ENCODE measurements at places on chromosomes 11 and 22.

DNA sequence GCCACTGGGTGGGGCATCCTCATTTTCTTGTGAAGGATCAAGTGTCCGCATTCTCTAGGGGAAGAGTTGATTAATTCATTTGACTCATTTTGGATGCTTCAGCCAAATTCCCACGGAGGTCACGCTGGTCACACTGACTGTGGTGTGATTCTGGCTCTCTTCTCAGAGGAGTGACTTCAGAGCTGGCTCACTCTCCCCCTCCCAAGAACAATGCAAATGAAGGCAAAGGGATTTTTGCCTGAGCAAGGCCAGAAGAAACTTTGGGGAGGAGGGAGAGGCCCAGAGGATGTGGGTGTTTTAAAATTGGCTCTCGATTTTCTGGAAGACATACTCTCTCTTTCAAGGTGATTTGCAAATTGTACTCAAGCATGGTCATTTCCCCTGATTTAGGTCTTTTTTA, 51.1 kb upstream of the LMO2 start:
- DNase-seq = no peak

GRCh38 chr11:118913411-118914125, 12.2 kb downstream of the BCL9L start:
- DNase-seq = peak; percentile 57

DNA sequence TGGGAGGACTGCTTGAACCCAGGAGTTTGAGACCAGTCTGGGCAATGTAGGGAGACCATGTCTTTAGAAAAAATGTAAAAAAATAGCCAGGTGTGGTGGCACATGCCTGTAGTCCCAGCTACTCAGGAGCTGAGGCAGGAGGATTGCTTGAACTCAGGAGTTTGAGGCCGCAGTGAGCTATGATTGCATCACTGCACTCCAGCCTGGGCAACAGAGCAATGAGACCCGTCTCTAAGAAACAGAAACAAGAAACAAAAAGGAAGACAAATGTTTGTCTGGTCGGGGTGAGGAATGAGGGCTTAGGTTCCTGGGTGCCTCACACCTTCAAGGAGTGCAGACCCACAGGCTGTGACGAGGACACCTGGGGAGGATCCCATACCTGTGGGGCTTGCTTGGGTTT, 191.9 kb downstream of the CEP164 start:
- no peak for DNase-seq

DNA sequence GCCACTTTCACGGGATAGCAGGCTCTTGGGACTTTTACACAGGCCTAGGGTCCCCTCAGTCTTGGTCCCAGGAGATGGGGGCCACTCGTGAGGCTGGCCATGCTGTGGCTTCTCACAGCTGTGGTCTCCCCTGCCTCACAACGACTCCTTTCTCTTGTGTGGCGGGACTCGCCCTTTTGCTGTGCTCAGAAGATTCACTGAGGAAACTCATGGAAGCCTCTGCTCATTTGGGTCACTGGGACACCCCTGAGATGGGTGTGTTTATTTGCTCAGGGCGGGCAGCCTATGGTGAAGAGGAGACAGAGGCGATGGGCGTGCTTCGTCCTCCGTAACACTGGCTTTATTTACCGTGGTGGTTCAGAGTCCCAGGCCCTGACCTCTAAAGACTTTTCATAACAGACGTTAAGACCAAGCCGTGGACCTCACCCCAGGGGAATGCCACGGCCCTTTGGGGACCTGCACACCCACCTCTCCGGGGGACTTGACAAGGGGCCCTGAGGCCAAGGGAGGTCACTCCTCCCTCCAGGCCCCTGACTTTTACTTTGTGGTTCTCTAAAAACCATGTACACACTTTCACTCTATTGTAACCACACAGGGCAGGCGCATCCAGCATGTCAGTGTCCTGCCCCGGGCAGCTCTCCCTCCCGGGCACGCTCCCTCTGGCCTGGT, 15.5 kb downstream of the TEF start:
- DNase-seq = no peak

DNA sequence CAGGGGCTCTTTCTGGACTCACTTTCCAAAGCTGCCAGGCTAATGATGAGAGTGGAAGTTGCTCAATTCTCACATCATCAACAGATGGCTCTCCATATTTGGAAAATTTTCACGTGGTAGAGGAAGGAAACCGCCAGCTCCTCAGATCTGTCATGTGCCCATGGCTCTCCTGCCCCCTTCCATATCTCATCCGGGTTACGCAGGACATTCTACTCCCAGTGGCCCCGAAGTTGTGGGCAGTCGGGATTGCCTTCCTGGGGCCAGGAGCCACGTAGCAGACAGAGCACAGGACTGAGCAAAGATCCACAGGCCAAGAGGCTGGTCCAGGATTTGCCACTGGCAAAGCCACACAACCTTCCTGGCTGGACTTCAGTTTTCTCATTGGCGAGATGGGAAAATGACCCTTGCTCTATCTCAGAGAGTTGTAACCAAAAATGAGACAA, 38.8 kb downstream of the RPUSD4 start:
- DNase-seq = no peak

- DNase-seq = peak; percentile 72
Measured at GRCh38 chr22:50209893-50210292, 9.1 kb downstream of the SELENOO start.

DNA sequence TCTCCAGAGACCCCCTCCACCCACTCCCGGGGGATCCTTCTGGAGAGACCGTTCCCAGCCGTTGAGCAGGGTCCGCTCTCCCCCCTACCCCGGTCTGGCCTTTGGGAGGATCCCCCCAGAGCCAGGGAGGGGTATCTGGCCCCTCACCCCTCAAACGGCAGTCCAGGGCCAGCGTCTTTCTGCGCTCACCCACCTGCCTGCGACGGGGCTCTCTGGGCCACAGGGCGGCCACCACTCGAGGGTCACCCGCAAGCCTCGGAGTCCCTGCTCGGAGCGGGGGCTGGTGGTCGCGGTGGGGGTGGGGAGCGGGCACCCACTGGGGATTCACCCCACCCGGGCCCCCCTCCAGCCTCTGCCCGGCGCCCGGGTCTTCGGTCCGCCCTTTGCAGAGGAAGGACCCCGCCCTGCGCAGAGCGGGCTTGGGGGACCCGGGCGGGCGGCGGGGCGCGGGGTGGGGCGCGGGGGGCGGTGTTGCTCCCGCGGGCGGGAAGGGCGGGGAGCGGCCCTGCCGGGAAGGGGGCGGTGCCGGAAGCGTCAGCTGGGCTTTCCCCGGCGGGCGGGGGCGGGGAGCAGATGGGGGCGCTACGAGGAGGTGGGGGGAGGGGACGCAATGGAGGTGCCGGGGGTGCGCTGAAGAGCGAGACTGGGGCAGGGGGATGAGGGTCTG, 16.6 kb downstream of the CRELD2 start:
- DNase-seq = peak; percentile 92

- no peak for DNase-seq
Measured at GRCh38 chr11:131579932-131580387, 209.5 kb downstream of the NTM start.

GRCh38 chr11:60078745-60079144, 9.7 kb upstream of the MS4A2 start:
- DNase-seq = no peak

GRCh38 chr11:114293201-114293711, 2.9 kb upstream of the NNMT start:
- no peak for DNase-seq

GRCh38 chr22:39805117-39805516, 88.4 kb downstream of the ENTHD1 start:
- DNase-seq = no peak

- no peak for DNase-seq
Measured at GRCh38 chr22:48310740-48311139, 1516.9 kb downstream of the BRD1 start.

DNA sequence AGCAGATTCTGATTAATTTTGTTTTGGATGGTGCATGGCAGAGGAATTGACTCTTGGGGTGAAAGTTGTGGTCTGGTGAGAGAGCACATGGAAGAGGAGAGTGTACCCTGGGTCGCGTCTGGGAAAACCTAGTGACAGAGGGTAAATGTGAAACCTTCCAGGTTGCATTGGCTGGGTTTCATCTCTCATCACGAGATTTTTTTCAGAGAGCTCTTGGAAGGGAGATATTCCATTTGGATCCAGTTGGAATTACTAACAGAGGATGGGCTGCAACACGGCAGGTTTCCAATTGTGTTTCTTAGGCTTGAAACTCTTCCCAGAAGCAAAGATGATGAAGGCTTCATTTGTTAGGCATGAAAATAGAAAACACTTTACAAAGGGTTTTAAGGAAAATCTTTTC, 109.7 kb upstream of the MTMR2 start:
- no peak for DNase-seq

DNA sequence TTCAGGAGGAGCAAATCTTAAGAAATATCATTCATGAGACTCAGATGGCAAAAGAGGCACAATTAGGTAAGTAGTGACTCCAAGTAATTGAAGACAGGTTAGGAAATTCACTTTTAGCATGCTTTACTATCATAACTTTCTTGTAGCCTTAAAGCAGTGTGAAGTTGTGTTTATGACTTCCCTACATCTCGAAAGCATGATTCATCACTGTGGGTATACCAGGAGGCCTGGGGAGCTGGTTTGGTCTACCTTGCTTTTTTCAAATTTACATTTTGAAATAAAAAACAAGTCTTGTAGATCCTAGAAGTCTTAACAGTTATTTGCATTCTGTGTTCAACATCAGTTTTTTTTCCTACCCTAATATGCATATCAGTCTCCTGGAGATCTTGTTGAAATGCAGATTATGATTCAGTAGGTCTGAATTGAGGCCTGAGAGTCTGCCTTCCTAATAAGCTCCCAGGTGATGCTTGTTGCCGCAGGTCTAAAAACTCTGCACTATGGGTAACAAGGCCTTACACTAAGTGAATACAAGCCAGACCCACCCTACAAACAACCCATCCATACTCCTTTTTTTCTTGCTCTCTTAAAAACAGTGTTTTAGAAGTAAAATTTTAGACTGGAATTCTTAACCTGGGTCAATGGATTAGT, 41.4 kb downstream of the TTC17 start:
- no peak for DNase-seq

DNA sequence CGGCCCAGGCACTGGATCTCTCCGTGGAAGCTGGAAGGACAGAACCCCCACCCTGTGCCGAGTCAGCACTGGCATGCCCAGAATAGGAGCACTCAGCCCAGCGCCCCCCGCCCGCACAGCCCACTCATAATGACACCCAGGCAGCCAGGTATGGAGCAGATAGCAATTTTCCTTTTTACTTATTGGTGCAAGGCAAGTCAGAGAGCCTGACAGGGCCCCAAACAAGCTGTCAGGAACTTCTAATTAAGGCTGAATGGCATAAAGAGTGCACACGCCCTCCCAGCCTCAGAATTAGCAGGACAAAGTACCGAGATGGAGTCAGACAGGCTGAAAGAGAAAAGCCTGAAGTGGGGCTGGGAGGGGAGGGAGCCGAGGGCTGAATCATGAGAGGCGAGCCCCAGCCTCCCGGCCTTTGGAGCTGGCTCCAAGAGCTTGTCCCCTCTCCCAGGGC, 76.9 kb downstream of the DSCAML1 start:
- DNase-seq = no peak

DNA sequence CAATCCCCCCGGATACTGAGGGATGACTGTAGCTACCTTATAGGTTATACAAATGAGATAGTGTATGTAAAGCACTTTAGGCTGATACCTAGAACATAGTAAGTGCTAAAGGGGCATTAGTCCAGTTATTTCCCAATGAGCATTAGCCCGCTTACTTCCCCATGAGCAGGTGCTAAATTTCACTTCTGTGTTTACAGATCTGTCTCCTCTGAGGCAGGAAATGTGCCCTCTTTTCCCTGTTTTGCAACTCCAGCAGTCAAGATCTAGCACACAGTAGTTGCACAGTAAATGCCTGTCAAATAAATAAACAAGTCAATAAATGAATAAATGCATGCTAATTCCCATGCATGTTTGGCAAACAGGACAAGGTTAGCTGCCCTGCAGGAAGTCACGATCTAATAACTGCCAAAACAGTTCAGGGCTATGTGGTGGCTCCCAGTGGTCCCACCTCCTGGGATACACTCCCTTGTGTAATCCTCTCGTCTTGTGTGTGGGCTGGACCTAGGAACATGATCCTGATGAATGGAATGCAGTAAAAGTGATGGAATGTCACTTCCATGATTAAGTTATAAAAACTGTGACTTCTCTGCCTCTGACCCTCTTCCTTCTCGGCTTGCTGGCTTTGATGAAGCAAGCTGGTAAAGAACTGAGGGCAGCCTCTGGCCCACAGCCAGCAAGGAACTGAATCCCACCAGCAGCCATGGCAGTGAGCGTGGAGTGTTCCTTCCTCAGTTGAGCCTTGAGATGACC, 459.0 kb downstream of the SOX6 start:
- DNase-seq = no peak

GRCh38 chr11:199782-200181, 6.9 kb downstream of the SCGB1C1 start:
- DNase-seq = peak; percentile 14

GRCh38 chr11:101466352-101466751, 117.5 kb downstream of the TRPC6 start:
- DNase-seq = no peak

DNA sequence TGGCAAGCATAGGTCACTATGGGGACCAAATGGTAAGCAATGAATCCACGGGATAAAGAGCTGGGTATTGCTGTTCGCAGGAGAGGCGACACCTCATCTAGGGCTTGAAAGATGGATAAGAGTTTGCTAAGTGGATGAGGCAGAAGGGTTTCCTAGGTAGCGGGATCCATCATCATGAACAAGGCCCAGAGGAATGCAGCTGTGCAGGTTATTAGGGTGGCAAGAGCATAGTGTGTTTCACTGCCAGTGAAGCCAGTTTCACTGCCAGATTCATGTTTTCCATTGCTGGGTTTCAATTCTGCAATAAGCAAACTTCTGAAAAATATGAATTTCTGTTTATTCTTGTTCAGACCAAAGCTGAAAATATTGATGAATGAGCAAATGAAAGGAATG, 27.2 kb downstream of the WEE1 start:
- DNase-seq = no peak

DNA sequence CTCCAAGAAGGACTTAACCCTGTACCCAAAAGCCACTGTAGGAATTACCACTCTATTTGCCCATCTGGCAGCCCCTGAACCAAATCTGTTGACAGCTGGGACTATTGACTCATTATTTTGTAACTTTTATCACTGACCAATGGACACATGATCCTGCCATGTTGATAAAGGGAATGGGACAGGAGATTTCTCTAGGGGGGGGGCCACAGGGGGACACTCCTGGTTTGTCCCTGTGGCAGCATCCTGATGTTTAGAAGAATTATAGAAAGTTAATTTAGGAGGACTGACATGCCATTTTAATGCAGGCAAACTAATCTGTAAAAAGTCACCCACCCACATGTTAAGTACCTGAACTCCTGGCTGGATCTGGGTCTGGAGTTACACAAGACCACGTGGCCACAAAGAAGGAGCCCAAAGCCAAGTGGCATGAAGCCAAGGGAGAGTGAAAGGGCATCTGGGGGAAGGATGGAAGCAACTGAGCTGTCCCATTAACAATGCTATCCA, 558.1 kb downstream of the ETS1 start:
- DNase-seq = no peak

Data from activated CD8-positive, alpha-beta memory T cell treated with anti-CD3 and anti-CD28 coated beads, Interleukin-2, amount 50 U/mL, for 4 hours (primary cell).